ENCODE measurements at places on chromosomes 12 and 14.

DNA sequence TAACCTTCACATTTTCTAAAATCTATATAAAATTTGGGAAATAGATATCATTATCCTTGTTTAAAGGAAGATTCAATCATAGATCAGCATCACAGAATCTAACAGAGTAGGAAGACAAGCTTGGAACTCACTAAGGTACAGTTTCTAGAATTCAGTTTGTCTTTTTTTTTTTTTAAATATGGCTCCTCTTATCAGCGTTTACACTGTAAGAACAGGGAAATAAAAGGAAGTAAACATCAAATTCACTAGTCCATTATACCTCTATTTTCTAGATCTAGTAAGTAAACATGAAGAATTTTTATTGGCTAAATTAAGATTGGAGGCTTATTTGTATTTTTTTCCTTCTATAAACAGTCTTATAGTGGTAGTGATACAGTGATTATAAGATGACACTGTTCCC, 144.9 kb downstream of the LRIG3 start:
- DNase-seq = no peak

GRCh38 chr14:22531451-22532344, 57.3 kb downstream of the DAD1 start:
- DNase-seq = no peak

- DNase-seq = no peak
These were observed 80.2 kb upstream of the NUDT4 start for GRCh38 chr12:93297536-93297935.

DNA sequence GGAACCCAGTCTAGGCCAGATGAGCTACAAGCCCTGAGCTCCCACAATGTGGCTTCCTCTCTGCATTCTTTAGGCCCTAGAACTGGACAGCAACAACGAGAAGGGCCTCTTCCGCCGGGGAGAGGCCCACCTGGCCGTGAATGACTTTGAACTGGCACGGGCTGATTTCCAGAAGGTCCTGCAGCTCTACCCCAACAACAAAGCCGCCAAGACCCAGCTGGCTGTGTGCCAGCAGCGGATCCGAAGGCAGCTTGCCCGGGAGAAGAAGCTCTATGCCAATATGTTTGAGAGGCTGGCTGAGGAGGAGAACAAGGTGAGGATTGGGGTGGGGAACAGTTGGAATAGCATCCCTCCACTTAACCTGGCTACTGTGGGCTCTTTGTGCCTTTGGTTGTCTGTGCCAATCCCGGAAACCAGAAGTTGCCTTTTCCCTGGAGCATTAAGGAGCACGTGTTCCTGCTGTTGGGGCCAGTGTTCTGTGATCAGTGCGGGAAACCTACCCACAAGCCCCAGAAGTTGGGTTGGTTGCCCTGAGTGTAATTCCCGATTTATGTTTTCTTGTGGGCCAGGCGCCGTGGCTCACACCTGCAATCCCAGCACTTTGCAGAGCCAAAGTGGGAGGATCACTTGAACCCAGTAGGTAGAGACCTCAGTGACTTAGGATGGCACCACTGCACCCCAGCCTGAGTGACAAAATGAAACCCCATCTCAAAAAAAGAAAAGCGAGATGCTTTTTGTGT, 6.4 kb downstream of the FKBP4 start:
- peak; percentile 78 for DNase-seq

DNA sequence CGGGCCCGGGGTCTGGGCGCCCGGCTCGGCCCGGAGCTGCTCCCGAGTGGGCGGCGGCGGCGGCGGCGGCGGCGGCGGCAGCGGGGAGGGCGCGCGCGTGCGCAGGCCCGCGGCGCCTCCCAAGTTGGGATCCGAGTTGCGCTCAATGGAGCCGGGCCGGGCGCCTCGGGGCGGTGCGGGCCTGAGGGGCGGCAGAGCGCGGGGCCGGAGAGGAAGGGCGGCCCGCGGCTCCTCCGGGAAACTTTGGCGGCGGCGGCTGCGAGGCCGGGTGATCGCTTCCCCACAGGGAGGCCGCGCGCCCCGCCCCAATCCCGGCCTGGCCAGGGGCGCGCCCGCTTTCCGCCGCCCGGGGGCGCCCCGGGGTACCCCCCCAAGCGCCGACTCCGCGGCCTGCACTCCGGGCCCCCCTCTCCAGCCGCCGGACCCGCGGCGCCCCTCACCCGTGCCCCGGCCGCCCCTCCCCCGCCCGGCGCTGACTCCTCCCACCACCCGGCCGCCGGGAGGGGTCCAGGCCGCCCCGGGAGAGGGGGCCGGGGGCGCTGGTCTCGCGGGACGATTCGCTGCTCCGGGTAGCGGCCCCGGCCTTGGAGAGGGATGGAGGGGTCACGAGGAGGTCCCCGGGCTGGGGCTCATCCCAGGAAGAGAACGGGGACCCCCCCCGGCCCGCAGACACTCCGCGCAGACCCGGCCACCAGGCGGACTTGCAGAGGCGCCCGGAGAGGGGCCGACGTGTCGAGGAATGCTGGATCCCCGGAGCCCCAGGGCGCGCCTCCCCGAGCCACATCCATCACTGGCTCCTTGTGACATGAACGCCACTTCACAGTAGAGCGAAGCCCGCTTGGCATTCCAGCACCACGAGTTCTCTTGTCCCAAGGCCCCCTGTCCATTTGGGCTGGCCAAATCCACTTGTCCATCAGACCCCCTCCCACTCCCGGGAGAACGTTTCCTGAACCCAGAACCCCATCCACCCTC, at the start of gene RILPL1:
Gene RILPL1, minus strand, starts transcription at position 48 of the 972 bp plus-strand sequence. CDS start 237 bp downstream, outside the sequence.
- DNase-seq = peak; percentile 67

- no peak for DNase-seq
These were observed 25.9 kb downstream of the CGRRF1 start for GRCh38 chr14:54535646-54536045.

DNA sequence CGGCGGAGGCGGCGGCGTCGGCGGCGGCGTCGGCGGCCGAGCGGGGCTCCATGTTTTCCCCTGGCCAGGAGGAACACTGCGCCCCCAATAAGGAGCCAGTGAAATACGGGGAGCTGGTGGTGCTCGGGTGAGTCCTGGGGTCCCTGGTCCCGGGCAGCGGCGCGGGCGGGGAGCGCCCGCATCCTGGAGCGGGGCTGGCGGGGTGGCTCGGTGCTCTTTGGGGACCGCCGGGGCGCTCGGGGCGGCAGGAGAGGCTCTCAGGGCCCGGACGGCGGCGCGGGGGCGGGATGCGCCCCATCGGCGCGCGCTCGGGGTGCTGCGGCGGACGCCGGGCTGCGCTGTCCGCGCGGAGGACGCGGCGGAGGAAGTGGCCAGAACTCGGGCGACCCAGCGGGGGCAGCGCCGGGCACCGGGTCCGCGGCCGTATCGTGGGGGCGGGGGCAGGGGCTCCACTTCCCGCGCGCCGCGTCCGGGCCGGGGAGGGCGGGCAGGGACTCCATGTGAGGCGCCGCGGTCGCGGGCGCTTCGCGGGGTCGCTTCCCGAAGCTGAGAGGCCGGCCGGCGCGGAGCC, 485 bp downstream of the PELI2 start:
- DNase-seq = peak; percentile 41

GRCh38 chr14:32764131-32764530, 174.5 kb upstream of the NPAS3 start:
- no peak for DNase-seq

DNA sequence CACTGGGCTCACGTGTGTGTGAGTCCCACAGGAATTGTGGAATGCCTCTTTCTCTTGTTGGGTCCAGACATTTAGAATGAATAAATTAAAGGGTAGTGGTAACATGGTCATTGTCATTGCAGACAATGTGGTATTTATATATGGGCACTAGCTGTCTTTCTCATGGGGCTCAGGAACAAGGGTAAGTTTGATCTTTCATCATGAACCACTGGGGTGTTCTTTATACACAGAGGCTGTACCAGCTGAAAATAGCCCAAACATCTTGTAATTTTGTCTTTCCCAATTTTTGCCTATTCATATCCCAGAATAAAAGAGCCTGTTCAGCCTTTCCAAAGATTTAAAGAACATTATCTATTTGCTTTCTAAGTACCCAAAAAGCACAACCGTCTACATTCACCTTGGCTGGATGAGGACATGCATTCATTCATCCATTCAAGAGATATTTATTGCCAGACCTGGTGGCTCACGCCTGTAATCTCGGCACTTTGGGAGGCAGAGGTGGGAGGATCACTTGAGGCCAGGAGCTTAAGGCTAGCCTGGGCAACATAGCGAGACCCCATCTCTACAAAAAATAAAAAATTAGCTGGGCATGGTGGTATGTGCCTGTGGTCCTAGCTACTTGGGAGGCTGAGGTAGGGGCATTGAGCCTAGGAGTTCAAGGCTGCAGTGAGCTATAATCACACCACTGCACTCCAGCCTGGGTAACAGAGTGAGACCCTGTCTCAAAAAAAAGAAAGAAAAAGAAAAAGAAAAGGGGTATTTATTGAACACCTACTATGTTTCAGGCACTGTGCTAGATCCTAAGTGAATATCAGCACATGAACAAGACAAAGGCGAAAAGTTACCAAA, 4.4 kb upstream of the FOS start:
- no peak for DNase-seq

- no peak for DNase-seq
These were observed 259.2 kb upstream of the CRY1 start for GRCh38 chr12:107352347-107353081.

DNA sequence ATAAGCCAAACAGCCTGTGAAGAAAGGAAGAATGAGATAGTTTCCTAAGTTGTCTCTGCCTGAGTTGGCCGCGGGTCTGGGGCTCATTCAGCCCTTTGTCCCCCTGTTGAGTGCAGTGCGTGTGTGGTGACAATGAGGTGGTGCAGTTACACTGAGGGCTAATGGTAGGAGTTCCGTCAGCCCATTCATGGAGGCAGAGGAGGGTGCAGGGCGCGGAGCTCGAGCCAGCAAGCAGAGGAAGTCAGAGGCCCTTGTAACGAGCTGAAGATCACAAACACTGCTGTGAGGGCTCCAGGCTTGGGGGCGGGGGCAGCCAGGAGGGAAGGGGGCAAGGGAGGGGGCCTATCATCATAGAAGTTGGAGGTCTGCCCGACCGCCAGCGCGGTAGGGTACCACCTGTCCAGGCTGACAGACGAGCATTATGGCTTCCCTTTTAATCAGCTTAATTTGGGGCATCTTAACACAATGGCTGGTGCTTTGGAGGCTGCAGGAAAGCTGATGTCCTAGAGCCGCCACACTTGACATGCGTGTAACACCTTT, 20.5 kb downstream of the CCND2 start:
- no peak for DNase-seq

DNA sequence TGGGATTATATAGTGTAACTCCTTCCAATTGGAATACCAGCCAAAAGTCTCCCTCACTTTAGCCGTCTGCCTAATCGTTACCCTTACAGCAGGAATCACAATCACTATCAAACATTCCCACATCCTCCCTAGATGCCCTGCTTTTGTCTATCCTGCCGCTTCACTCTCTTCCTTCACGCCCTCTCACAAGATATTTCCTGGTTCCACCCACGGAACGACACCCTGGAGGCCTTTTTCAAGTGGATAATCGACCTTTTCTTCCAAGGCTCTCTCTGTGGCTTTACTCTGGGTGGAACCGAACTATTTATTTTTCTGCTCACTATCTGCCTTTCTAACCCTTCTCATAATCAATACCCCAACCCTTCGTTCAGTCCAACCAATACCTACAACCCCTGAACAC, 58.9 kb downstream of the MOK start:
- no peak for DNase-seq

- DNase-seq = no peak
These were observed 498.3 kb upstream of the NOVA1 start for GRCh38 chr14:27096091-27096490.

DNA sequence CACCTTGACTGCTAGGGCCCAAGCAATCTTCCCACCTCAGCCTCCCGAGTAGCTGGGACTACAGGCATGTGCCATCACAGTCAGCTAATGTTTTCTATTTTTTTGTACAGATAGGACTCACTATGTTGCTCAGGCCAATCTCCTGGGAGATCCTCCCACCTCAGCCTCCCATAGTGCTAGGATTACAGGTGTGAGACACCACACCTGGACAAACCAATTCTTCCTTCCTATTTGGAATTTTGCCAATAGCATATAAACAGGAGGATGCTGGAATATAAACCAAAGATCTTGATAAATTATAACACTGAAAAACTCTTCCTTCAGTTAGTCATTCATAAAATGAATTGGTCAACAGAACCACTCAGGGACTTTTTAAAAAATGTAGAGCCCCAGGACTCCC, 8.4 kb downstream of the ACIN1 start:
- DNase-seq = no peak

GRCh38 chr14:95770777-95771176, 56.9 kb upstream of the TCL1A start:
- DNase-seq = peak; percentile 4

DNA sequence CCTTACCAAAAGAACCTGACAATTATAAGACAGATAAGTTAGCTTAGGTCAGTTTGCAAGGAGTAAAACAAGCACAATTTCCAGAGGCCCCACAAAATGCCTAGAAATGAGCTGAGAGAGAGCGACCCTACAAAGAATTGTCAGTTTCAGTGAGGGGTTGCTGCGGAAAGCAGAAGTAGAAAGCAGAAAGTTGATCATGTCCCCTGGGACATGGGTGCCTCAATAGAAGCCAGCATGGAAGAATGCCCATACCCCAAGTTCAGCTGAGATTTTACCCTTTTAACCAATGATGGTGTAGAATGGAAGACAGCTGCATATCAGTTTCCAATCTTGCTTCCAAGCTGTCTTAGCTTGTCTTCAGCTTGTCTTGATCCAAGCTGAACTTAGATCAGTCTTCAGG, 21.8 kb upstream of the CRY1 start:
- no peak for DNase-seq

Data from thyroid gland (tissue), 4 donors.